ENCODE measurements at places on chromosomes 5 and 9.

- peak; percentile 2 for DNase-seq
These were observed 831 bp downstream of the INPP5E start for GRCh38 chr9:136438548-136439480.

DNA sequence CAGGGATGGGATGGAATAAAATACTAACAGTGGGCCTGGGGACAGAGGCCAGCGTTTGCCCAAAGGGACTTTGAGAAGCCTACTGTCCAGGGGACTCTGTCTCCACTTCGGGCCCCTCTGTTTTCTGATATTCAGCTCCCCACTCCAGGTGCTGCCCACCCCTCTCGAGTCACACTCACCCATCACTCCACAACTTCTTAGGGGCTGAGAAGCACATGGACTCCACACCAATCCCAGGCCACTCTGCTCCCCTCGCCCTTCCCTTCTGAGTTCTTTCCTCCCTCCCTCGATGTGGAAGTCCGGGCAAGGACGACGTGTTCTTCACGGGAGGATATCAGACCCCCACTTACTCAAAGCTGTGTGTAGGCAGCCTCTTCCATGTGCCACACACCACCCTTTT, 124.5 kb downstream of the BARX1 start:
- no peak for DNase-seq

- no peak for DNase-seq
These were observed 88.8 kb downstream of the SPRY4 start for GRCh38 chr5:142235870-142236672.

DNA sequence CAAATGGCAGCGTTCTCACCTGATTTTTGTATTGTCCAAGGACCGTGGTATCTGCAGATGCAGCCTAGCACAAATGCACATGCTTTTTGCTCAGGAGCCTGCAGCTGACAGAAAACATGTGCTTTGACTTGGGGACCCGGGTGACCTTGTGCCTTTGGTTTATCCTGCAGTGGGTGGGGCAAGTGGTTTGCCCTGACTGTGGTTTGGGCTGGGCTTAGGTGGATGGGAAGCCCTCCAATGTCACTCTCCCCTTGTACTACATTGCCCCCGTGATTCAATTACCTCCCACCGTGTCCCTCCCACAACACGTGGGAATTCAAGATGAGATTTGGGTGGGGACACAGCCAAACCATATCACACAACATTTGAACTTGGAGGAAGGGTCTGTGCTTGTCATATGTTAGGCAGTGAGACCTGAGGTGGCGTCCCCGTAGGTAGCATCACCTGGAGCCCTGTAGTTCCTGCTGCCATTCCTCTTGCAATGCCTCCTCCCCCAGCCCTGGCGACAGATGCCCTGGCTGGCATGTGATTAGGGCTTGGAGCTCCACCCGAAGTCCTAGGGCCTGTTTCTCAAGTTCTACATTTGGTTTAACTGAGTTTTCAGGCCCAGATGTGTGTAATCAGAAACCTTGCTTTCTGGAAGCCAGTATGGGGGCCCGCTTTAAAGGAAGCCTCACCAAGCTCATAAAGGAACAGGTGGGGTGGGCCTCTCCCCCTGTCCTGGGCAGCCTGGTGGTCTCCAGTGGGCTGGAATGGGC, 2.1 kb downstream of the ANKRD33B start:
- DNase-seq: no peak

DNA sequence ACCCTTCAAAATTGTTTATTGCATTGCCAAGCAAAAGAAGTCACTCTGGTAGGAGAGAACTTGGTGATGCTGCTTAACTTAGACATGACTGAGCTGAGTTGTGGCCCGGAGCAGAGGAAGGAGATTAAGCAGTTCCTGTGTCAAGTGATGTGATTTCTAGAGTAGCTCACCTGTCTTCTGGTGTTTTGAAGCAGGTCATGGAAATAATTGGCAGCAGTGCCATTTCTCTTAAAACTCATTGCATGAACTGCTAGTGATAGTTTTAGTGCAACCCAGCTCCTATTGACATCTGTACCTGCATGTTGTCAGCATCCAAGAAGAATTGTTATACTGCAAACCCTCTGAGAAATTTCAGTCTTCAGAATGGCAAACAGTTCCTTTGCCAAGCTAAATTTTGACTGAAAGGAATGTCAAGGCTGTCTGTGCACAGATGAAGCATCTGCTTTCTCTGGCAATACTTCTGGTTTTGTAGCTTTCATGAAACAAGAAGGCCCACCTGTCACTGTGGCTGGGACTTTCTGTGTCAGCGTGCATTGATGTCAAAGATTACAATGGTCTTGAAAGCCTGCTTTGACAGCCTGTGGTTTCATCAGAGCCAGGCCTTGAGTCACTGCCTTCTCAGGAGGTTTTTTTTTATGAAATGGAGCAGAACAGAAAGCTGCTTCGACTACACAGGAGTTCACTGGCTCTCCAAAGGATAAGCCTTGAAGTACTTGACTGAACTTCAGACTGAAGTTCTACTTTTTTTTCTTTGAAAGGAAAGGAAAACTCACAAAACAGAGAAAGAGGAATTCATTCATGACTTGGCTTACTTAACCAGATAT, 90.6 kb downstream of the RALGPS1 start:
- no peak for DNase-seq

DNA sequence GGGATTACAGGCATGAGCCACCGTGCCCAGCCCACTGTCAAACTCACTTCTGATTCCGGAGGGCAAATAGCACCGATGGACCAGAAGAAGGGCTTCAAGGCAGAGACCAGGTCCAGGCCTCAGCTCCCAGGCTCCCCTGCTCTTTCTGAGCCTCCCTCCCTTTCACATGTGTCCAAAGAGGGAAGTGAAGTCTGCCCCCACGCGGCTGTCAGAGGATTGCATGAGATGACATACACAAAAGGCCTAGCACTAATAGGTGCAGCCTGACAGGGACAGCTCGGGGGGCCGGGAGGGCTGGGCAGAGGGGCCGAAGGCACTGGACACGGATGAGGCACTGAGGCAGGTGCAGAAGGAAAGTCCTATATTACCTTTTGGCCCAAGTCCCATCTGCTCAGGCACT, 16.1 kb downstream of the FBP1 start:
- DNase-seq: no peak

GRCh38 chr5:40430101-40430710, 249.5 kb upstream of the PTGER4 start:
- DNase-seq: no peak

DNA sequence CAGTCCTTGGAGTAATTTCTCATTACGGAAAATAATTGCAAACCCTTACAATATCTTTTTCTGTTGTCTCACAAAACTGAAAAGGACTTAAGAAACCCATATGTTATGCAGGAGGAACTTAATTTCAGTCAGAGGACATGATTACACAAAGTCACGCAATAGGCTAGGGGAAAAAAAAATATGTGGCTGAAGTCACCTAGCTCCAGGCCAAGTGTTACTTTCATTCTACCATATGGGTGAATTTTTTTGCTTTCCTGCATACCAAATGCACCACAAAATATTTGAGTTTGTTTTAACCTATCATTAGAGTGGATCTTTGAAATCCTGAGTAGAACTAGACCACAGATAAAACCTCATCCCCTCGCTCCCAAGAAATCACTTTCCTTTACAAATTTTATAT, 523.5 kb downstream of the CAAP1 start:
- peak; percentile 6 for DNase-seq

DNA sequence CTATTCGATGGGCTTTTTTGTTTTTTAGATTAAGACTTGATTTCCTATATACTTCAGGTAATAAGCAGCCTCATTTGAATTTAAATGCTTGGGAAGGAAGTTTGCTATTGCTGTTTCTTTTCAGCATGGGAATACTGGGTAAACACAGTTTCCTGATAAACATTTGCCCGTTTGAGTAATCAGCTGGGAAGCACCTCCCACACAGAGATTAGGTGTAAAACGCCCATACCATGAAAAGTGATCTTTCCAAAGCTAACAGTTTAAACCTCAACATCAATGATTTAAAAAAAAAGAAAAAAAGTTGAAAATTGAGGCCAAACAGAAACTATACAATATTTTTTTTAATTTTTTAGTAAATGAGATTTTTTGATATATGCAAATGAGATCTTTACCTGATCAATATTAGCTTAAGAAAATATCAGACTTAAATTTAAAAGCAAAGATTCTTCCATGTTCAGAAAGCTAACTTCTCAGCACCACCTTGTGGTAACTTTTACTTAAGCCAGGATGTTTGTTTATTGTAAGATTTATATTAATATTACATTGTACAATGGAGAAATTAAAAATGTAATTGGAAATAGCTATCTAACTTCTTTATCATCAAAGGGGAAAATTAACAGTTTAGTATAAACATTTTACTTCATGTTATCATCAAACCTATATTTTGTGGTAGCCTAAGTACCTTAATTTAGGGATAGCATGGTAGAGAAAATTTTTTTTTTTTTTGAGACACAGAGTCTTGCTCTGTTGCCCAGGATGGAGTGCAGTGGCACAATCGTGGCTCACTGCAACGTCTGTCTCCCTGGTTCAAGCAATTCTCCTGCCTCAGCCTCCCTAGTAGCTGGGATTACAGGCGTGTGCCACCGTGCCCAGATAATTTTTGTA, 39.8 kb downstream of the F2RL2 start:
- no peak for DNase-seq

DNA sequence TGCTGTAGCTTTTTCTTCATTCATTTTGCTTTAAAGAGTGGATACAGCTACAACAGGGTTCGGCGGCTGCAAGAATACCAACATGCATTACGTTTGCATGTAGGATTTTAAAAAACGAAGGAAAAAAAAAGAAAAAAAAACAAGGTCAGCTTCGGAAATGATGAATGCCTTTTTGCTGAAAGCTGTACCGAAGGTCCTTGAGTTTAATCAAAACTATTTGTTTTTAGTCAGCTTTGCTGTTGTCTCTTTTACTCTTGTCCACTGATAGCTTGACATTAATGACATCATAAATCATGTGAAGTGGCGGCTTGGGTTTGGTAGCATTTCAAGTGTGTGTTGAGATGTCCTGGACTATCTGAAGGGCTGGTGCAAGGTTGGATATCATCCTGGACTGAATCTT, 779.1 kb downstream of the NR2F1-AS1 start:
- DNase-seq: no peak

GRCh38 chr9:110797611-110798010, 129.0 kb downstream of the MUSK start:
- no peak for DNase-seq

- DNase-seq: no peak
These were observed 12.9 kb downstream of the PHYHD1 start for GRCh38 chr9:128933731-128934130.

GRCh38 chr5:35990520-35990919, 670 bp downstream of the UGT3A1 start:
- no peak for DNase-seq

DNA sequence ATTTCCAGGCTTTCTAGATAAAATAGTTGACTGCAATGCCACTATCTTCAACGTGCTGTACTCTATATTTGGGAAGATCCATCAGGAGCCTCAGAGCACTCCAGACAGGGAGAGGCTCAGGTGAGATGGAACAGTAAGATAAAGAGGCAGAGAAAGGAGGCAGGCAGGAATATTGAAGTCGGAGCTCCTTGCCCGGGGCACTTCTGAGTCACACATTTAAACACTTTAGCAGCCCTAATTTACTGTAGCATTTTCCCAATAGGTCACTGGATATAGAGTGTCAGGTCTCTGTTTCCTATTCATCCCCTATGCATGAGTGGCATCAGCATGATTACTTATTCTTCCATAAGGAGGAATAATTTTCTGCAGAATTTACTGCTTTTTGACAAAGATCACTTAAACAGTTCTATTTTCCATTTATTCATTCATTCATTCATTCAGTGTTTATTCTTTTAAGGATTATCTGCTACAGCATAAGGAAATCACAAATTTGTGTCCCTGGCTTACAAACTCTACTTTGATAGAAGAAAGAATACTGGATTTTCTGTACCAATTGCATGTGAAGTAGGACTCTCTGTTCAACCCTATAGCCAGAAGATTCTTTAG, 170.7 kb downstream of the MAPKAP1 start:
- DNase-seq: no peak

GRCh38 chr9:134726722-134727034, 85.1 kb downstream of the COL5A1 start:
- no peak for DNase-seq

DNA sequence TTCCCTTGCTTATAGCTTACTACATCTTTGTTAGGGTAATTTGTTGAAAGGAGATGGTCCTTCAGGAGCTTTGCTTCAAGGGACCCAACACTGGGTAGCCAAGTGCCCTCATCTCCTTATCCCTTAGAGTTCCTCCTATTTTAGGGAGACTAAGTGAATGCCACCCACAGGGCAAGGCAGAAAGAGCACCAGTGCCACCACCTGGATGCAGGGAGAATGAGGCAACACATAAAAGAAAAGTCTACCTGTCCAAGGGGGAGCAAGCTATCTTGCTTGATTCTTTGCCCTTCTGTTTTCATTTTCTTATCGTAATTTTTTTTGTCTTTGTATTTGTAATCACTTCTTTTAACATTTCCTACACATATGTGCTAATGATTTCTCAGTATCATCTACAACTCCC, 205.5 kb downstream of the NPR3 start:
- no peak for DNase-seq

DNA sequence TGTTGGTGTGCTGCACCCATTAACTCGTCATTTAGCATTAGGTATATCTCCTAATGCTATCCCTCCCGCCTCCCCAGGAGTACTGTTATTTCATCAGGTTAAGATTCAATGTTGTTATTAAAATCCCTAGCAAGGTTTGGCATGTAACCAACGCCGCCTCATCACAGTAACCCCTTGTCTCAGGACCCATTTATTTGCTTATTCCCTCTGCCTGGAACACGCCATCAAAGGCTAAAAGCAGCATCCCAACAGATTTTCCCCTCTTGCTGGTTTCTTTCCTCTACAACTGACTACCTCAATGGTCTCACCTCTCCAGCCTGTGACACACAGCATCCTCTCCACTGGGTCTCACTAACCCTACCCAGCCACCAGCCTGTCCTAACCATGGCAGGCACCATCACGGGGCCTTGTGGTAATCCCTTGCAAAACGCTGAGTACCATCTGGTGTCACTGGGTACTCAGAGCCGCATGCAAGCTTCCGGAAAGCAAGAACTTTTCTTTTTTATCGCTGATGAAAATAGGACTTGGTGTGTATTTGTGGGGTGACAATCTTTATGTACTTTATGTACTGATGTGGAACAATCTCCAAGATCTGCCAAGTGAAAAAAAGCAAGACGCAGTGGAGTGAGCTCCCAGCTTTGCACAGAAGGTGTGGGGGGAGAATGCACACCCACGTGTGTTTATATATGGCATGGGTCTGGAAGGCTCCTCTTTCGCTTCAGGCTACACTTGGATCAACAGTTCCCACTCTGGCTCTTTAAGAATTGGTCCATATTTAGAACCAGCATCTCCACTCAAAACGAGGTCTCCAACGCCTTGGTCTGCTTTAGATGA, 6.1 kb downstream of the RPS14 start:
- DNase-seq: no peak

- no peak for DNase-seq
These were observed 28.1 kb upstream of the ADAMTS2 start for GRCh38 chr5:179373101-179373934.

- DNase-seq: peak; percentile 77
These were observed 1.7 kb upstream of the ARRDC3 start for GRCh38 chr5:91384671-91385430.

DNA sequence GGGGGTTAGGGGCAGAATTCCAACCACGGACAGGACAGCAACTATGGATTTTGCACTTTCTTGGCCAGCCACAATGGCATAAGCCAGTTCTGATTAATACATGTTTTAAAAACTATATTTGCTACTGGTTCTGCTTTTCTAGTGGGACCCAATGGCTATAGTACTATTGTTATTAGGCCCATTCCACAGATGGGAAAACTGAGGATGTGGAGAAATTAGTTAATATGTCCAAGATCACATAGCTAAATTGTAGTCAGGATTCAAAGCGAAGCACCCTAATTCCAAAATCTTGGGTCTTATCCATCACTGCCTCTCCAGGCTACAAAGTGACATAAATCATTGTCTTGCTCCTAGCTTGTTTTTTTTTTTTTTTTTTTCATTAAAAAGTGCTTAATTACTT, 133.9 kb downstream of the PJA2 start:
- DNase-seq: no peak

Data from GM04504 (cell line).